HTR-8/SVneo (cell line): ENCODE measurements at places on chromosomes 11 and 22.
A peak's percentile ranks its signal among the peaks of the same experiment; 100 is the strongest.

GRCh38 chr11:9962722-9963121 lies 298.8 kb downstream of the SWAP70 start:
- no peak for DNase-seq

- DNase-seq: peak; percentile 51
Observed at GRCh38 chr11:72598906-72599305, 75.3 kb downstream of the PDE2A start.

GRCh38 chr22:20953668-20954500 lies 13.2 kb upstream of the AIFM3 start:
- DNase-seq: no peak

DNA sequence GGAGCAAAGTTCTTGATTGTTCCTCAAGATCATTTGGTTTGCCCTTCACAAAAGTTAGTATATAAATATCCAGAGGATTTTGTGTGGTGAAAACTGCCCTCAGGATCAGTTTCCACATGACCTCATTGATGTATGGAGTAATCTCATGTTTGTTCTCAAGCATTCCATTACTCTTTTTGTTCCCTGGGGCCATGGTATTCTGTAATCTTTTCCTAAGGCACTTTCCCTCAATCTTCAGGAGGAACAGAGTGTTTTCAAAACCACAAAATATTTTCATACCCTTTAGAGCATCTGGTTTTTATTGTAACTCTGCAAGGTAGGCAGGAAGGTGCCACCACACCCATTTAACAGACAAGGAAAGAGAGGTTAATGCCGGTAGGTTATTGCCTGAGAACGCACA lies 99.6 kb downstream of the FAM181B start:
- no peak for DNase-seq

GRCh38 chr11:104372111-104372510 lies 208.2 kb upstream of the PDGFD start:
- no peak for DNase-seq

- no peak for DNase-seq
Observed at GRCh38 chr22:46587492-46588278, 32.5 kb upstream of the GRAMD4 start.

DNA sequence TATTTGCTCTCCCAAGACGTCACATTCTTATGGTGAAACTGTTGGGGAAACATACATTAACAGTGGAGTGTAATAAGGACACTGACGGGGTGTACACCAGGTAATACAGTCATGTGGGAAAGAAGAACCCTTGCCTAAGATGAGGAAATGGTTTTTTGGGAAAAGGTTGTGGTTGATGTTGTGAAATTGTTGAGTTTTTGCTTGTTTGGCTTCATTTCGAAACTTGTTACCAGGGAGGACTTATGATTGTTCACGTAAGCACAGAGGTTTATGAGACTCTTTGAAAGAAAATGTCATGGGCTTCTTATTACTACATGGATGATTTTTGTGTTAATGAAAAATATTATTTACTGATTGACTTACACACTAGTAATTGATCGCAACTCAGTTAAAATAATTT lies 16.8 kb downstream of the ANO3 start:
- DNase-seq: no peak

DNA sequence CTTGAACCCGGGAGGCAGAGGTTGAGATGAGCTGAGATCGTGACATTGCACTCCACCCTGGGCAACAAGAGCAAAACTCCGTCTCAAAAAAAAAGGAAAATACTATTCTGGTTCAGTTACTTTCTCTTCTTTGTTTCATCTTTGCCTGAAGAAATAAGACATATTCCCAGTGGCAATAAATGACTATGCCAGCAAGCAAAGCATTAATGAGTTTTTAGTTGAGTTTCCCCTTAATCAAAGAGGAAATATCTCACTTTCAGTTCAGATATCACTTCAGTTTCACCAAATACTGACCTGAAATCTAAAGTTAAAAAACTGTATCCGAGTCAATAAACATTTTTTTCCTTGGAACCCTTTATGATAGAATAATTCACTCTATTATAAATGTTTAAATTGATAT lies 10.4 kb downstream of the PISD start:
- no peak for DNase-seq

- DNase-seq: no peak
Observed at GRCh38 chr22:32691101-32691500, 110.4 kb upstream of the TIMP3 start.

DNA sequence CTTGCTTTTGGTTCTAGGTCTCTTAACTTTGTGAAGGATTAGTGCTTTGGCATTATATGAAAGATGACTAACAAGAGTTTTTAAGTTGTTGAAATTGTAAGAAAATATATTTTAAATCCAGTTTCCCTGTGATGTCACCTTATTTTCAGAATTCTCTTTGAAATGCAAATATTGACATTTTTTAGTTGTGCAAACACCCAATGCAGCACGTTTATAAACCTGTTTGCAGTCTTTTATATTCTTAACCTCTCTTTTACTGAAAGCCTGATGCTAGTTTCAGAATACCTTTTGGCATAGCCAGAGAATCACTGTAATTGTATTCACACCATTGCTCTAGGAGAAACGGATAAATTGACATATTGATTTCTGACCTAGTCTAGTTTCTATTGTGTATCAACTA lies 42.8 kb upstream of the SLC37A2 start:
- DNase-seq: no peak

DNA sequence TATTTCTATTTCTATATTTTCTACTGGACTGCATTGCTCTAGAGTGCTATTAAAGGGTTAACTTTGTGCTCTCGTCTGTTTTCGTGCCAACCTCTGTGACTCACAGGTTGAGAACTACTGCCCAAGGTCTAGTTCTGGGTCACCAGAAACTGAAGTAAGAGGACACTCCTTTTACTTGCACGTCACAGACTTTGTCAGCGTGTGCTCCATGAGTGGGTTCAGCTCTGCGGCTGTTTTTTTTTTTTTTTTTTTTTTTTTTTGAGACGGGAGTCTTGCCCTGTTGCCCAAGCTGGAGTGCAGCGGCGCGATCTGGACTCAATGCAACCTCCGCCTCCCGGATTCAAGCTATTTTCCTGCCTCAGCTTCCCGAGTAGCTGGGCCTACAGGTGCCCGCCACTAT lies 49.8 kb downstream of the CLMP start:
- peak; percentile 98 for DNase-seq

DNA sequence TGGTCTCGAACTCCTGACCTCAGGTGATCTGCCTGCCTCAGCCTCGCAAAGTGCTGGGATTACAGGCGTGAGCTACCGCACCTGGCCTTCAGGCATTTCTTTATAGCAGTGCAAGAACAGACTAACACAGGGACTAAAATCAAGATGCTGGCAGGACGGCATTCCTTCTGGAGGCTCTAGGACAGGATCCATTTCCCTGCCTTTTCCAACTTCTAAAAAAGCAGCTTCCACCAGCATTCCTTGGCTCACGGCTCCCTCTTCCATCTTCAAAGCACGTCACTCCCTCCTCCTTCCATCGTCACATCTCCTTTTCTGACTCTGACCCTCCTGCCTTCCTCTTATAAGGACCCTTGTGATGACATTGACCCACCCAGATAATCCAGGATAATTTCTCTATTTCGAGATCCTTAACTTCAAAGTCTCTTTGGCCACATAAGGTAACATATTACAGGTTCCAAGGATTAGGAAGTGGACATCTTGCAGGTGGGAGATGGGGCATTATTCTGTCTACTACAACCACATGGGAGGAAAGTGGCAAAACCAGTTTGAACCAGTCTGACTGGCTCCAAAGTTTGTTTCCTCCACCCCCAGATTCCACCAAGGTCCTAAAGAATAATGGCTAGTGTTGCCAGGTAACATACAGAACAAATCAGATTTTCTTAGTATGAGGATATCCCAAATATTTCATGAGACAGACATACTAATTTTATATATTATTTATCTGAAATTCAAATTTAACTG lies 172.5 kb downstream of the MN1 start:
- no peak for DNase-seq

GRCh38 chr11:12802418-12803085 lies 128.3 kb downstream of the TEAD1 start:
- peak; percentile 54 for DNase-seq

DNA sequence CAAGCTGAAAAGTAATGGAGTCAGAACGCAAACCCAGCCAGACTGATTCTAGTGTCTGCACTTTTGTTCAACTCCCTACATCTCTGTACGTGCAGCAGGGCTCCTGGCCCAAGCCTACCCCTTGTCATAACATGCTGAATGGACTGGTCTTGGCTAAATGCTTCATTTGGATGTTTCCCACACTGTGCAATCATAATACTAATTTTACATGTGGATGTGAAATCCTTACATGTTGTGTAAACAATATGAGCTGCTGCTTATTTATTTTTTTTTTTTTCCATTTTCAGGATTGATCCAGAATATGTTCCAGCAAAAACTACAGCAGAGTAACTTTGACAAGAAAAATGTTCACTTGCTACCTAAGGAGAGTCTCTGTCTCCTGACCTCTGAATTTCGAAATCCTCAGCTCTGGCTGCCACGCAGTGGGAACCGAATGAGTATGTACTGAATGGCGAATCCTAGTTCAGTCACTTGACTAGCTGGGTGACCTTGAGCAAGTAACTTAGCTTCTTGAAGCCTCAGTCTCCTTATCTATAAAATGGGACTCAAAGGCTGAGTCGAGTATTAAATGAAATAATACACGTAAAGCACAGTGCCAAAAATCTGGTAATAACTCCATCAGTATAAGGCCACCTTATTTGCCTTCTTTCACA lies 133.4 kb downstream of the EHF start:
- DNase-seq: no peak

GRCh38 chr11:20116825-20117224 lies 43.5 kb downstream of the DBX1 start:
- DNase-seq: no peak

DNA sequence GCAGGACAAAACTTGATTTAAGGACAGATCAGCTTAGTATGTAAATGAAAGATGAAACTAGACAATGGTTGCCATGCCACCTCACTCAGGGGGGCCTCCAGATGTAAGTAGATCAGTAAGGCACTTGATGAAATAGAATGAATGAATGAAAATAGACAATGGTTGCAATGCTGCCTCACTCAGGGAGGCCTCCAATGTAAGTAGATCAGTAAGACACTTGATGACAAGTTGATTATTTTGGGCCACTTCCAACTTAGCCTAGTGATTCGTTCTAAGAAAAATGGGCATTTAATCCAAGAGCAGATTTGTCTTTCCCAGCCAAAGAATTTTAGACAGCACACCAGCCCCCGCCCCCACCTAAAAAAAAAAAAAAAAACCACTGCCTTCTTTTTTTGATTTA lies 19.2 kb upstream of the SLC5A12 start:
- DNase-seq: no peak

- DNase-seq: no peak
Observed at GRCh38 chr22:45425101-45425500, 11.6 kb downstream of the RIBC2 start.

DNA sequence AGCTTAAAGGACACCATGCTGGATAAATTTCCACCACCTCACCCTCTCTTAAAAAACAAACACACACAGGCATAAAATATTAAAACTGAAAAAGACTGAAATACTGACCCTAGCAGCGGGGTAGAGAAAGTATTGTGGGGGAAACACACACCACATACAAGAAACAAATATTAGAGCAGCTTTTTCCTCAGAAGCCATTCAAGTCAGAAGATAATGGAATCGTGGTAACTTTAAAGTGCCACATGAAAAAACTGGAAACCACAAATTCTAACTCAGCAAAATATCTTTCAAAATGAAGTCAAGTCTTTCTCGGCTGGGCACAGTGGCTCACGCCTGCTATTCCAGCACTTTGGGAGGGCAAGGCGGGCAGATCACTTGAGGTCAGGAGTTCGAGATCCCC lies 223.2 kb downstream of the DYNC2H1 start:
- no peak for DNase-seq

GRCh38 chr22:43447380-43447779 lies 35.6 kb downstream of the MPPED1 start:
- DNase-seq: no peak

DNA sequence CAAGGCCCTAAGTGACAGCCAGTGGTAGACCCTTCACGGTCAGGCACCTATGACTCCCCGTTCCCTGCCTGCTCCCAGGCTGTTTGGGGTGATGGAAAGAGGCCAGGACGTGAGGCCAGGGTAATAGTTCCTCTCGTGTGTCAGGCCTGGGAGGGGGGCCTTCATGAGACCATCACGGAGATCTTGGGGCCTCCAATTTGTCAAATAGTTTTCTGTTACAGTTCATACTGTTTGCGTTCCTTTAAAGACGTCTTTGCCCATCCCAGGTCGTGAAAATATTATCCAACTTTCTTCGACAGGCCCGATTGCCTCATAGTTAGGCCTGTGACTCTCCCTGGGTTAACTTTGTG lies 62.2 kb upstream of the KCNQ1OT1 start:
- DNase-seq: no peak

DNA sequence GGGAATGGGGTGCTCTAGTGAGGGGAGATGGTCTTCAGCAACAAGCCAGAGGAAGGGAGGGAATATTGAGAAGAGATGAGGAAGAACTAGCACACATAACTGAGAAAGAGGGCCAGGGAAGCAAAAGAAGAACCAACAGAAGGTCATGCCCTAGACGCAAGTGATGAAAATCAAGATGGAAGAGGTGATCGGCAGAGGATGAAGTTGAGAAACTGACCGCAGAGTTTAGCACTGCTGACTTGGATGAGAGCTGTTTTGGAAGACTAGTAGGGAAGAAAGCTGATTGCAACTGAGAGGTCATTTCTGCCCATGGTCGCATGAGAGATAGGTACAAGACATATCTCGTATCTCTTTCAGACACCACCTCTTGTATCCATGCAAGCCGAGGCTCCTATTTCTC lies 2.9 kb downstream of the SPINDOC start:
- DNase-seq: no peak

- no peak for DNase-seq
Observed at GRCh38 chr11:105611572-105612441, 1.9 kb downstream of the GRIA4 start.

GRCh38 chr11:86179646-86180064 lies 64.9 kb upstream of the EED start:
- no peak for DNase-seq

- no peak for DNase-seq
Observed at GRCh38 chr11:113134626-113135025, 173.4 kb downstream of the NCAM1 start.

GRCh38 chr11:86574493-86575207 lies 97.8 kb downstream of the ME3 start:
- DNase-seq: no peak

DNA sequence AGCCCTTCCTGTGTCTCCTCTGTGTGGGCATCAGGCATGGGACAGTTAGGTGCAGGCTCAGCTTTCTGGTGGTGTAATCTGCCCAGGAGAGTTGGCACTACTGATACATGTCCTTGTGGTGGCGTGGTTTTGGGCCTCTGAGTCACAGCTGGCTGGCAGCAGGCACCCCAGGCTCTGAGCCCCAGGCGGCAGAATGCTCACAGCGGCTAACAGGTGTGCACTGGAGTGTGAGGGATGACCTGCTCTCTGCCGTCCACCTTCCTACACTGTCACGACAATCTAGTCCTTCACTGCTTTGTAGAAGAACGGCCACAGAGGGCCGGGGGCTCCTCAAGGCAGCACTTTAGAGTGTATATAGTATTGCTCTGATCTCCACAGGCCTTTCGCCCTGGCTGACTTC lies 100.3 kb upstream of the PITPNB start:
- no peak for DNase-seq

DNA sequence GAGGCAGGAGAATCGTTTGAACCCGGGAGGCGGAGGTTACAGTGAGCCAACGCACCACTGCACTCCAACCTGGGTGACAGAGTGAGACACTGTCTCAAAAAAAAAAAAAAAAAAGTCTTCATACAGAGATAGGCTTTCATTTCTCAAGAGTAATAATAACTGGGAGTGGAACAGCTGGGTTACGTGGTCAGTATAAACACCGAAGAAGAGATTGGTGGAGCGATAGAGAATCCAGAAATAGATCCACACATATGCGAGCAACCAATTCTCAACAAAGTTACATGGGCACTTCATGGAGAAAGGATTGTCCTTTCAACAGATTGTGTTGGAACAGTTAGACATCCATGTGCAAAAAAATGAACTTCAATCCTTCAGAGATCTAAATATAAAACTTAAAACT lies 24.6 kb downstream of the ZBED4 start:
- no peak for DNase-seq
